Activated T-helper 17 cell treated with anti-CD3 and anti-CD28 coated beads, Interleukin-2, amount 50 U/mL, for 72 hours (primary cell): ENCODE measurements at places on chromosomes 12 and 14.
A peak's percentile ranks its signal among the peaks of the same experiment; 100 is the strongest.

DNA sequence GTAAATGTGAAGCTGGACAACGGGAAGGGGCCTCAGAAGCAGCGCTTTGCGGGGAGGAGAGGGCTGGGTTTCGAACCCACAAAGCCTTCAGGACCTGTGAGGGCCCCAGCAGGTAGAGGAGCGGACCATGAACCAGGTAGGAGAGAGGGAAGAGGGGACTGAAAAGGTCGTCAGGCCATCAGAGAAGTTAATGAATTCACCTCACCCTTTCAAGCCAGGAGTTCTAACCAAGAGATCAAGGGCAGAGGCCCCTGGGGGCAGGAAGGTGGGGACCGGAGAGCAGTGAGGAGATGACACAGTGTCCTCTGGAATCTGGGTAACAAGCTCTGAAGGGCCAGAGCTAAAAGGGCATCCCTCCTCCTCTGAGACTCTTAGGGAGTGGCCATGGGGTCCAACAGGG is 19.4 kb downstream of the SERPINA1 start:
- no peak overlapping the region for H3K4me3 ChIP-seq
- H3K27me3 ChIP-seq = peaks cover 3% of the 10 kb centered on the region
- no peaks in the 10 kb centered on the region for H3K36me3 ChIP-seq
- ATAC-seq = no peak

GRCh38 chr12:93183940-93184671 is 193.6 kb upstream of the NUDT4 start:
- H3K4me1 ChIP-seq = peaks cover 5% of the 10 kb centered on the region
- peak overlapping the region; percentile 42 for H3K27ac ChIP-seq
- no peak overlapping the region for H3K4me3 ChIP-seq
- peak; percentile 52 for ATAC-seq

DNA sequence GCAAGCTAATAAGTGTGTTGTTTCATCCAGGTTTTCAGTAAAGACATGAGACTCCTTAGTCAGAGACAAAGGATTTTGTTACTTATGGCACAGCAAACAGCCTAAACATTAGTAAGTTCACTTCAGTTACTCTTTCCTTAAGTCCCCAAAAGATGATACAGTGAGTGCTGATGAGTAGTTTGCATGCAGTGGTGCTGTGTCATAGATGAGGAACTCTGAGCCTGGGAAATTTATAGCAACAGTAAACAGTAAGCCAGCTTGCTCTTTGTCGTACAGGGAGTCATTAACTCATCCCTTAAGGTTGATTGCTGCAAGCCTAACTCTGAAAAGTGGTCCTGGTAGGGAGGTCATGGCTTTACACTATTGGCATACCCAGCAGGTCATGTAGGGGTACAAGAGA is 208.6 kb upstream of the OR4E1 start:
- H3K4me1 ChIP-seq = peaks cover 5% of the 10 kb centered on the region
- H3K36me3 ChIP-seq = no peaks in the 10 kb centered on the region
- H3K4me3 ChIP-seq = peak overlapping the region; percentile 33
- H3K27ac ChIP-seq = no peak overlapping the region

DNA sequence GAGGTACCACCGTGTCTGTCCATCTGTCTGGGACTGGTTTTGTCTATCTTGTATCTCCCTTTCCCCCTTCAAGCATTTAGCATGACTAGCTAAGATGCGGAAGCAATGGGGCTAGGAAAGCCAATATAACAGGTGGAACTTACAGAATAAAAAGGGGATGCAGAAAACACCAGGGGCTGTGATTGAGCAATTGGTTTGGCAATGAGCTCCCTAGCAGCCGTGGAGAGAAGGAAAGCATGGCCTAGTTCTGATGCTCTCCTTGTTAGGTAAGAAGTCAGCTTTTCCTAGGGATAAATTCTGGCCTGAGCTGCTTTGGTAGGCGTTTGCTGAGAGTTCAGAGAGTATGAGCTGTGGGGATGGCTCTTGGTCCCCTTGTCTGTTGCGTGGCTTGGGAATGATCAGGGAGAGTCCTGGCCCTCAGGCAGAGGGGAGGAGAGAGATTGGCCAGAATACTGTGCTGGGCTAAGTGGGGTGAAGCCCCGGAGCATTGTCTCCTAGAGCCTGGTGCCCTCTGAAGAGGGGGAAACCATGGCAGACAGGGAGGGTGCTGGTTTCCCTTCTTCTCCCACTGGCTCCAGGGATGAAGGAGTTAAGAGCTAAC is 7.1 kb downstream of the SETD1B start:
- H3K4me1 ChIP-seq = peaks cover 18% of the 10 kb centered on the region
- H3K4me3 ChIP-seq = peak overlapping the region; percentile 86
- H3K27me3 ChIP-seq = no peaks in the 10 kb centered on the region
- H3K36me3 ChIP-seq = peaks cover 74% of the 10 kb centered on the region
- H3K27ac ChIP-seq = peak overlapping the region; percentile 91

- H3K27ac ChIP-seq = no peak overlapping the region
- no peaks in the 10 kb centered on the region for H3K27me3 ChIP-seq
- H3K36me3 ChIP-seq = no peaks in the 10 kb centered on the region
- no peaks in the 10 kb centered on the region for H3K4me1 ChIP-seq
- no peak overlapping the region for H3K4me3 ChIP-seq
These were observed 31.7 kb upstream of the KCNJ8 start for GRCh38 chr12:21806255-21806654.

GRCh38 chr14:21428930-21429329 is 27.0 kb downstream of the CHD8 start:
- H3K36me3 ChIP-seq = peaks cover 96% of the 10 kb centered on the region
- H3K4me3 ChIP-seq = no peak overlapping the region
- H3K27ac ChIP-seq = no peak overlapping the region
- H3K4me1 ChIP-seq = peaks cover 5% of the 10 kb centered on the region
- no peaks in the 10 kb centered on the region for H3K27me3 ChIP-seq

GRCh38 chr14:85313560-85314207 is 216.3 kb upstream of the FLRT2 start:
- H3K36me3 ChIP-seq = no peaks in the 10 kb centered on the region
- H3K4me1 ChIP-seq = no peaks in the 10 kb centered on the region
- ATAC-seq = no peak
- no peak overlapping the region for H3K27ac ChIP-seq
- no peak overlapping the region for H3K4me3 ChIP-seq
- no peaks in the 10 kb centered on the region for H3K27me3 ChIP-seq
